MV-4-11 (cell line): ENCODE measurements at places on chromosomes 11 and 22.

- no peak for DNase-seq
These were observed 89.7 kb upstream of the KCNA4 start for GRCh38 chr11:30106222-30107181.

DNA sequence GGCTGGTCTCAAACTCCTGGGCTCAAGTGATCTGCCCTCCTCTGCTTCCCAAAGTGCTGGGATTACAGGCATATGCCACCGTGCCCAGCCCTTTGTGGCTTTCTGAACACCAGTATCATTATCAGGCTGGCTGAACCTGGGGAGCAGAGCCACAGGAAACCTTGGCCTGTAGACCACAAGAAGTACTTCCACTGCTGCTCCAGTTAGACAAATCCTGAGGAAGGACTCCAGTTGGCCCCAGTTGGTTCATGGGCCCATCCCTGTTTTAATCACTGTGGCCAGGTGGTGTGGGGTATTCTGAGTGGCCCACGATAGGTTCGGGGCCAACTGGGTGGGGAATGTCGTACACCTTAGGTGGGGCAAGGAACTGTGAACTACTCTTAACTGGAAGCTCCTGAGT lies 5.5 kb upstream of the DUSP18 start:
- no peak for DNase-seq

DNA sequence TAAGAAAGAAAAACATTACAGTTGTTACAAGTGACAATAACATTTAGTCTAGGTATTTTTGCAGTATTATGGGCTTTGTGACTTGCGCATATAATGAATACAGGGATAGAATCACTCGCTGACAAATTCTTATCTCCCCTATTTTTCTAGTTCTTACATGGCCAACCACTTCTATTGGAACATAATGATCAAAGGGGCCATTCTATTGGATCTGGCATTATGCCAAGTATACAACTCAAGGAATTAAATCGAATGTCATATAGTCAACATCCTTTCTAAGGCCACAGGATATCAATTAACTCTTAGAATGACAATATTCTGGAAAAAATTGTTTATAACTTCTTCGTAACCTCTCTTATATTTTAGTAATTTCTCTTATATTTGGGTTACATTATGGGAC lies 272.0 kb downstream of the TTC28 start:
- DNase-seq = no peak

GRCh38 chr22:20456064-20456721 lies 18.6 kb upstream of the SCARF2 start:
- DNase-seq = peak; percentile 71

- peak; percentile 28 for DNase-seq
These were observed 92.3 kb downstream of the GAB2 start for GRCh38 chr11:78325274-78325781.

- DNase-seq = peak; percentile 31
These were observed 26.9 kb downstream of the APOBEC3H start for GRCh38 chr22:39123751-39124581.
